ENCODE measurements at places on chromosomes 1 and 21. TPM values are rescaled to one million over a fixed set of nuclear protein-coding genes. Genes with fewer than 3 reads are reported as not detected.

The C1orf116 gene
- total RNA-seq: 0.36 TPM

- DNase-seq: no peak
These were observed 8.7 kb upstream of the TDRD10 start for GRCh38 chr1:154493276-154493675.

DNA sequence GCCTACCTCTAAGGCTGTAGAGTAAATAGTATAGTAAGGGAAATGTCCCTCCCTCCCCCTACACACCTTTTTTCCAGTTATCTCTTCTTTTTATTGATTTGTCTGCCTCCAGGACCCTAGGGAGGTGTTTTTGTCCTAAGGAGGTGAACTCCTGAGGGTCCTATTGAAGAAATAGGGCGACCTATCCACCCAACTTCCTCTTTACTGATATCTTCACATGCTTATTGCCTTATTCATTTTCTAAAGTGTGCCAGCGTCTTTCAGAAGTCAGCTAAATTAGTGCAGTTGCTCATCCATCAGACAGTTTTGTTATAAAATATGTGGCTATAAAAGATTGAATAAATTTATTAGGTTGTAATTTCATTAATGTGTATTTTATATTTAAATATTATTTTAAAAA, 5.9 kb downstream of the BACH1 start:
- DNase-seq: no peak

- DNase-seq: no peak
These were observed 3.3 kb upstream of the GJB3 start for GRCh38 chr1:34777519-34778321.

The TIAM1 gene
- total RNA-seq: 39.6 TPM

- DNase-seq: no peak
These were observed 3.1 kb upstream of the MAD2L2 start for GRCh38 chr1:11684070-11684469.
